ENCODE measurements at places on chromosomes 2 and 18. TPM values are rescaled to one million over a fixed set of nuclear protein-coding genes. Genes with fewer than 3 reads are reported as not detected.

The SLC14A1 gene
- total RNA-seq: 7.6 TPM

The ZAP70 gene
- 1.6 TPM for total RNA-seq

The KCNF1 gene
- not detected for total RNA-seq

The ZNF638 gene
- 114 TPM for total RNA-seq

The C2orf15 gene
- total RNA-seq: 3.2 TPM

The GPR39 gene
- 1.9 TPM for total RNA-seq

The AQP12A gene
- total RNA-seq: not detected

The UBXN2A gene
- total RNA-seq: 12.6 TPM

The ABCA12 gene
- 70.3 TPM for total RNA-seq

The ARHGEF4 gene
- total RNA-seq: 108 TPM

The EDAR gene
- total RNA-seq: 5.3 TPM

GRCh38 chr2:119836455-119837142 lies 76.9 kb downstream of the PTPN4 start:
- DNase-seq: no peak

GRCh38 chr2:10431797-10432196 lies 16.3 kb downstream of the ODC1 start:
- DNase-seq: no peak

GRCh38 chr2:39512434-39512935 lies 75.4 kb upstream of the MAP4K3 start:
- DNase-seq: no peak

- DNase-seq: no peak
Observed at GRCh38 chr2:231000211-231000904, 4.4 kb downstream of the SPATA3 start.

DNA sequence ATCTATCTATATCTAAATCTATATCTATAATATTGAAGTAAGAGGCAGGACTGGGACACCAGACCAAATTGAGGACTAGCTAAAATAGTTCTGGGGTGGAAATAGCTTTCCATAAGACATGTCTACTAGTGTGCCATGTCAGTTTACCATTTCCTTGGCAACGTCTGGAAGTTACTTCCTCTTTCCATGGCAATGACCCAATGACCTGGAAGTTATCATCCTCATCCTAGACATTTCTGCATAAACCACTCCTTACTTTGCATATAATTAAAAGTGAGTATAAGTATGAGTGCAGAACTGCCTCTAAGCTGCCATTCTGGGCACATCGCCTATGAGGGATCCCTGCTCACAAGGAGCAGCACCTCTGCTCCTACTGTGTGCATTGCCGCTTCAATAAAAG lies 734.0 kb upstream of the GCFC2 start:
- DNase-seq: no peak

DNA sequence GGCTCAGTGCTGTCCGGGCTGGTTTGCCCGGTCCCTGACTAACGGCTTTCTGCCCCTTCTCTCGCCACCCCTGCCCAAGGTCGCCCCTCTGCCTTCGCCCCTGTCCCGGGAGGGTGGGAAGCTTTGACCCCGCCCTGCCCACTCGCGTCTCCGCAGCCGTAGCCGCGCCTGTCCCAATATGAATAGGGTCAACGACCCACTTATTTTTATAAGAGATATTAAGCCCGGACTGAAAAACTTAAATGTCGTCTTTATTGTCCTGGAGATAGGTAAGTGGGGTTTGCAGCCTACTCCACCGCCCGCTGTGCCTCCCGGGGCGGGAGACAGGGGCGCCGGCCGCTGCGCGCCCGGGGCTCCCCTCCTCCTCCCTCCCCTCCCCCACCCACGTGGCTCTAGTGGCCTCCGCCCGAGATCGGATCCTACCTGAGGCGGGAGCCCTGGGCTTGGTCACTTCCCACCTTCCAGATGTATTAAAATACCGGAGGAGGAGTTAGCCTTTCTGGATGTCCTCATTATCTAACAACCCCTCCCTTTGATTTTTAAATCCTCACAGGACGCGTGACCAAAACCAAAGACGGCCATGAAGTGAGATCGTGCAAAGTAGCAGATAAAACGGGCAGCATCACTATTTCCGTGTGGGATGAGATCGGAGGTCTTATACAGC lies 633 bp downstream of the NABP1 start:
- DNase-seq: peak; percentile 92

DNA sequence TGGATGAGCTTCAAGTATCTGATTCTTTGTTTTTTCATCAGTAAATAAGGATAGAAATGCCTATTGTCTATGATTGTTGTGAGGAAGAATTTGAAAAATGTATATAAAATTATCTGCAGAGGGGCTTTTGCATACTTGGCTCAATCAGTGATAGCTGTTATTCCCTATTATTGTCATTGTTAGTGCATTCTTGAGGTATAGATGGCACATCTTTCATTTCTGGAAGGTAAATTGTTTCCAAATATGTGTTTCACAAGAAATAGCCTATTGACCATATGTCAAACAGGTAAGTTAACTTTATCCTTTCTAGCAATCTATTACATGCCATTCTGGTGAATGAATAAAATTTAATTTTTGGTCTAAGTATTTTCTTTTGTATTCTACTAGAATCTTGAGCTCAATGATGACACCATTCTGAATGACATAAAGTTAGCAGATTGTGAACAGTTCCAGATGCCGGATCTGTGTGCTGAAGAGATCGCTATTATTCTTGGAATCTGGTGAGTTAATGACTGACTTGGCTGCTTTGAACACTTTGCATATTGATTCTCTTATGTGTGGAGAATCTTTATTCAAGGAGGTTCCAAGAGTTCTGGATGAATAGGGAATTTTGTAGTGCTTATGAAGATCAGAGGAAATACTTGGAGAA lies 44.2 kb downstream of the TTC27 start:
- no peak for DNase-seq

DNA sequence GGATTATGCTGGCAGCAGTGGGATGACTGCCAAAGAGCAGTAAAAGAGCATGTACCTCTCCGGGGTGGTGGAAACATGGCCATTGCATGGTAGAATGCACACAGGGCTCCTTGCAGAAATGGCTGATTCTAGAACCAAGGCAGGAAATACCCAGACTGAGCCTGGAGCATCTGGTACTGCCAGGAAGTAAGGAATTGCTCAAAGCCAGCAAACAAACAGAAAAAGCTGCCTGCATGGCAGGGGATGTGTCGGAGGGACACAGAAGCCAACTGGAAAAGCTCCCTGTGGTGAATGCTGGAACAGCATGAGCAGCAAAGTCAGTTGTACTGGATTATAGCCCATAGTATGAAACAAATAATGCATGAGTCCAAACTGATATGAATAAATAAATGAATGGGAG lies 78.0 kb upstream of the NFATC1 start:
- DNase-seq: no peak

GRCh38 chr2:7646661-7647060 lies 729.4 kb downstream of the RNF144A start:
- no peak for DNase-seq

GRCh38 chr2:64861452-64862397 lies 127.5 kb upstream of the SLC1A4 start:
- DNase-seq: no peak

DNA sequence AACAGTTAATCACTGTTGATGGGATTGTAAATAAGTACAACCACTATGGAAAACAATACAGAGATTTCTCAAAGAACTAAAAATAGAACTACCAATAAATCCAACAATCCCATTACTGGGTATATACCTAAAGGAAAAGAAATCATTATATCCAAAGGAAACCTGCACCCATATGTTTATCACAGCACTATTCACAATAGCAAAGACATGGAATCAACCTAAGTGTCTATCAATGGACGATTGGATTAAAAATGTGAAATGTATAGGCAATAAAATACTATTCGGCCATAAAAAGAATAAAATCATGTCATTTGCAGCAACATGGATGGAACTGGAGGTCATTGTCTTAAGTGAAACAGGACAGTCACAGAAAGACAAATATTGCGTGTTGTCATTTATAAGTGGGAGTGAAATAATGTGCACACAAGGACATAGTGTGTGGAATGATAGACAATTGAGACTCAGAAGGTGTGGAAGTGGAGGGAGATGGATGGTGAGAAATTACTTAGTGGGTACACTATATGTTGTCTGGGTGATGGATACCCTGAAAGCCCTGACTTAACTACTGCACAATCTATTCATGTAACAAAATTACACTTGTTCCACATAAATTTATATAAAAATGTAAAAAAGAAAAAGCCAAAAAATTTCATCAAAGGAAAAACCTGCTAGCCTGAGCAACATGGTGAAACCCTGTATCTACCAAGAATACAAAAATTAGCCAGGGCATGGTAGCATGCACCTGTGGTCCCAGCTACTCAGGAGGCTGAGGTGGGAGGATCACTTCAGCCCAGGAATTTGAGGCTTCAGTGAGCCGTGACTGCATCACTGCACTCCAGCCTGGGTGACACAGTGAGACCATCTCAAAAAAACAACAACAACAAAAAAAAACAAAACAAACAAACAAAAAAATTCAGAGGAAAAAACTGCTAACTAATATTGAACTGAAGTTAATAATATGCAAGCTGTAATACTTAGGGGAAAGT lies 12.6 kb downstream of the APOB start:
- no peak for DNase-seq

- no peak for DNase-seq
Observed at GRCh38 chr18:12884406-12885323, 628 bp upstream of the PTPN2 start.

DNA sequence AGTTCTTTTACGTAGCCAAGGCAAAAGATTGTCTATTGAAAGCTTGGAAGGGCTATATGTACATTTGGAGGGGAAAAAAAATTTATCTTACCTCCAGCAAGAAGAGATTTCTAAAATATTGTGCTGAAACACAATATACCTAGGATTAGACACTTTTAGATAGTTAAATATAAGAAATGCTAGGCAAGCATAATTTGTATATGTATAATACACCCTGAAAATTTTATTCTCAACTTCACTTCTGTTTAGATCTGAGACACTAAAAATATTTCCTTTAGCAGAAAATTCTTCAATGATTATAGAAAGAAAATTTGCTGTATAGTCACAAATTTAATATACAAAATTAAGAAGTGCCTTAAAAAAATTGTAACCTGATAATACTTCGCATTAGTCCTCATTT lies 42.6 kb downstream of the ITGAV start:
- DNase-seq: no peak

DNA sequence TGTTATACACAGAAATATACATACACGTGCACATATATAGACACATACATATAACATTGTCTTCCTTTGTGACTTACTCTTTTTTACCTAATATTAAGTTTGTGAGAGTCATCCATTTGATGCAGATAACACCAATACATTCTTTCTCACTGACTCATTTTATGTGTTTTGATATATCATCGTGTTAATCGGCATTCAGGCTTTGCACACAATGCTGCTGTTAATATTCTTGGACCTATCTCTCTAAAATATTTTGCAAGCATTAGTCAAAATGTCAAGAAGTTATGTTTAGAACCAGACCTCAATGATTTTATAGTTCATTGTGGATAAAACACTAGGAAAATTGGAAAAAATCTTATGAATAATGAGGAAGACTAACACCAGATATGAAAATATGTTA lies 441.1 kb downstream of the LRATD1 start:
- no peak for DNase-seq

GRCh38 chr2:120421126-120421829 lies 75.3 kb downstream of the INHBB start:
- DNase-seq: peak; percentile 85

DNA sequence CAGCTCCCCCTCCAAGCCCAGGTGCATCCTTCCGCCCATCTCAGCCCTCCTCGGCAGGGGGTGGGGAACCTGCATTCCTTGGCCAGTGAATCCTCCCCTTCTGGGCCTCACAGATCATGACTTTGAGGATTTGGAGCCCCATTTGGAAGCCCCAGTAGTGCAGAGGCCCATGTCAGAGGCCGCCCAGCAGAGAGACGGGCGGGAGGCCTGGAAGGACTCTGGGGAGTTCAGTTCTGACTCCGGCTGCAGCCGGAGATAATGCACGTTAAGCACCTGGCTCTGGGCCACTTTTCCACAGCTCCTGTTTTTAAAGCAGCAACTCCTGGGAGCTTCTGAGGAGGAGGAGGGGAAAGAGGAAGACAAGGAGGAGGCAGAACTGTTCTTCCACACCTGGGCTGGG lies 14.9 kb downstream of the ATOH8 start:
- DNase-seq: no peak

GRCh38 chr2:22734373-22735045 lies 650.5 kb upstream of the KLHL29 start:
- no peak for DNase-seq

DNA sequence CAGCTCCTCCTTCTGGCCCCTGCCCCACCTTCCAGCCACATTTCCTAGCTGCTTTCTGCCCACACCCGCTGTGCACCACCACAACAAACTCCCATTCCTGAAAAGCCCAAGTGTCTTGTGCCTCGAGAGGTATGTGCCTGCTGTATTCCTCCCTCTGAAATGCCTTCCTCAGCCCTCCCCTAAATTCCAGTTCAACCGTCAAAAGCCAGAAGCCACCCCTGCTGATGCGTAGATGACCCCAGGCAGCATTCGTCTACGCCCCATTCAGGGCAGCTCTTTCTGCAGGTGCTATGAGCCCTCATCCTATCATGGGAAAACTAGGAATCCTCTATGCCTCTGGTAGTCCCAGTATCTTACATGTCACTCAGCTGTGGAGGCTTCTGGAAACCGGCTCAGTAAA lies 71.7 kb downstream of the DNMT3A start:
- no peak for DNase-seq

DNA sequence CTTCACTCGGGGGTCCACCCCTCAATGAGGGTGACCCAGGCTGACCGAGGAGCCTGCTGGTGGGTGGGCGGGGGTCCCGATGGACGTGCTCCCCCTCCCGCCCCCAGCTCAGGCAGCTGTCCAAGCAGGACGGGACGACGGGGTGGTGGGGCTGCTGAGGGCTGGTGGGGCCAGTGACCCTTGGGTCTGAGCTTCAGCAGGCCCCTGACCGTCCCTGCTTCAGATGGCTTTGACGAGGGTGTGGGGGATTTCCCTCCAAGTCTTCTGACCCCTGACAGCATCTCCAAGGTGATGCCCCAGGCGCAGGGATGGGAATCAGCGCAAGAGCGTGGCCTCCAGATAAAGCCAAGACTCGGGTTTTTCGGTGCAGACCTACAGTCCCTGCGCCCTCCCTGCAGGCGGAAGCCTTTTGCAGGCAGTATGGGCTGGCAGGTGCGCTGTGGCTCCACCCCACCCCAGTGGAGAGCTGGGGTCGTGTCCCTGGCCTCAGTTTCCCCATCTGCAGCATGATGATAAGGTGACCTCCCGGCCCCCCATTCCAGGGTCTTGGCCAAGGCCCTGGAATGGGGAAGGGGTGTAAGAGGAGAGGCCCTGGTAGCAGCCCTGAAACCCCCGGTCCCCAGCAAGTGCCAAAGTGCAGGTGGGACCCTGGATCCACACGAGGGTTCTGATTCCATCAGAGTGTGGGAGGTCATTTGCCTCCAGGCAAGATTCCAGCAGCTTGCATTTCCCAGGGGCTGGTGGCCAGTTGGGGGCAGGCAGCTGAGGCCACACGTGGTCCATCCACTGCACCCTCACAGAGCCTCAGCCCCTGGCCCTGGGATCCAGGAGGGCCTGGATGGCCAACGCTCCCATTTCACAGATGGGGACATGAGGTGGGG lies 8.7 kb downstream of the CROCC2 start:
- no peak for DNase-seq

DNA sequence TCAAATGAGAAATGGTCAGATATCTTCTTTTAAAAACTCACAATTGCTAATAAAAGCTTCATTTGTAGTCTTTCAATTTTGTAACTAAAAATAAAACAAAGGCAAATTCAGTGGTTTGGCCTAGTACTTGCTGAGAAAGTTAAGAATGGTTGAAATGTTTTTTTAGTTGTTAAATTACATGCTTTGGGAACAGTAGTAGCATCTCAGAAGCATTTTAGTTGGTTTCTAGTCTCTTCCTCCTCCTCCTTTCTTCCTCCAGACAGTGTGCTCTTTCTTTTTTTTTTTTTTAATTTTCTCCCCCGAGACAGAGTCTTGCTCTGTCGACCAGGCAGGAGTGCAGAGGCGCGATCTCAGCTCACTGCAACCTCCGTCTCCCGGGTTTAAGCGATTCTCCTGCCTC lies 9.8 kb downstream of the TRAK2 start:
- no peak for DNase-seq
